ENCODE measurements at places on chromosomes 11 and 22.

- DNase-seq: no peak
Observed at GRCh38 chr11:104095791-104096190, 59.4 kb downstream of the DDI1 start.

GRCh38 chr11:44923115-44923514 lies 27.6 kb downstream of the TP53I11 start:
- DNase-seq: no peak

DNA sequence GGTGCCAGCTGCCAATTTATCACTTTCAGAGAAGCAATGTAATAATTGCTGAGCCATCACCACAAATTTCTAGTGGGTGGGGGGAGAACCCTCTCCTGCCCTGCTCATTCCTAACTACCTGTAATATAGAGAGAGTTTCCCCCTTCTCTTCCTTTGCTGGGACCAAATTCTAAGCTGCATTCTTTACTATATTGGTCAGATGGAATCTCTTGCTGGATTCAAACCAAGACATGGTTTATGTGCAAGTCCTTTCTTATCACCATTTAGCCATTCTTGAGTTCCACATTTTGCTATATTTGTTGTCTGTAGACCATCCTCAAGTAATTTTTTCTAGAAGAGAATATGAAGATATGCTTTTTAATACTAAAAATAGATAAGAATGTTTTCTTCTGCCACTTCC lies 452.1 kb downstream of the MN1 start:
- no peak for DNase-seq

GRCh38 chr11:96396637-96397036 lies 6.8 kb downstream of the JRKL start:
- DNase-seq: no peak

DNA sequence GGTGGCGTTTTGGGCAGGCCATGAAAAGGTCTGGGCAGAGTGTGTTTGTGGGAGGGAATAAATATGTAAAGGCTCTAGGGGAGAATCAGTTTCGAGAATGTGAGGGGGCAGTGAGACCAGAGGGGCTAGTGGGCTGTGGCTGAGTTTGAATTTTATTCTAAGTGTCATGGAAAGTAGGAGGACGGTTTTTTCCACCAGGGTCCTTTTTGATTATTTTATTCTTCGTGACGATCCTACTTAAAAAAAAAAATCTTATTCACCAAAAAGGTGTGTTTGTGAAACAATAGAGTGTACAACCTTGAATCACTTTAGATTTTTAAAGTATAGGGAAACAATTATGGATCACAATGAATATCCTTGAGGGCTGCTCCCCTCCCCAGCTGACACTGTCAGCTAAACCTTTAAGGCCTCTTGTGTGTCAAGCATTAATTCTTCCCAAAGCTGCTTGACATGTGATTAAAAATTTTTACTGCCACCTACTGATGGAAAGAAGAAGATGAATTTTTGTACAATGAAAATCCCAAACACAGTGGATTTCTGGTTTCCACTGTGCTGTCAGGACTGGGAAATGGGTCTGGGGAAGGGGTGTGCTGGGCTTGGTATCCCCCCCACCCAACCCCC lies 107.5 kb upstream of the OR4B1 start:
- no peak for DNase-seq

- no peak for DNase-seq
Observed at GRCh38 chr11:39459606-39460005, 1999.8 kb downstream of the LRRC4C start.

DNA sequence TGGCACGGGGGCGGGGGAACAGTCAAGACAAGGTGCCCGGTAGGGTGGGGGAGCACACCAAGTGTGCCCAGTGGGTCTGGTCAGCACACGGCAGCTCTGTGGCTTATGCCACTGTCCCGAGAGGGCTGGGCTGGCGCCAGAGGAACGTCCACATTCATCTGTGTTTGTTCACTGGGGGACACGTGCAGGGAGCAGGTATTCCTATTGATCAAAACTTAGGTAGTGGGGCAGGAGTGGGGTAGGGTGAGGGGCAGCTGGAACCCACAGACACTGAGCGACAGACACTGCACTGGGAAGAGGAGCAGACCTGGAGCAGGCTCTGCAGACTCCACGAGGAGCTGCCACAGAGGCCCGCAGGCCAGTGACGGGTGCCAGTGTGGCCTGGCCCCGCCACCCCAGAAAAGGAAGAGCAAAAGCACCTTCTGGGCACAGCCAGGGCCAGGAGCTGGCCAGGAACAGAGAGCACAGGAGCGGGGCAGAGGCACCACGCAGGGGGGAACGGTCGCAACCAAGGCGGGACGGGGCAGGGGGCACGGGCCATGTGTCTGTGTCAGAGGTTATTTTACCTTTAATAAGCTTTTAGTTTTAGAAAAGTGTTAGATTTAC lies 2.1 kb upstream of the MOB2 start:
- DNase-seq: no peak

GRCh38 chr11:3950996-3951660 lies 95.7 kb downstream of the STIM1 start:
- DNase-seq: no peak

DNA sequence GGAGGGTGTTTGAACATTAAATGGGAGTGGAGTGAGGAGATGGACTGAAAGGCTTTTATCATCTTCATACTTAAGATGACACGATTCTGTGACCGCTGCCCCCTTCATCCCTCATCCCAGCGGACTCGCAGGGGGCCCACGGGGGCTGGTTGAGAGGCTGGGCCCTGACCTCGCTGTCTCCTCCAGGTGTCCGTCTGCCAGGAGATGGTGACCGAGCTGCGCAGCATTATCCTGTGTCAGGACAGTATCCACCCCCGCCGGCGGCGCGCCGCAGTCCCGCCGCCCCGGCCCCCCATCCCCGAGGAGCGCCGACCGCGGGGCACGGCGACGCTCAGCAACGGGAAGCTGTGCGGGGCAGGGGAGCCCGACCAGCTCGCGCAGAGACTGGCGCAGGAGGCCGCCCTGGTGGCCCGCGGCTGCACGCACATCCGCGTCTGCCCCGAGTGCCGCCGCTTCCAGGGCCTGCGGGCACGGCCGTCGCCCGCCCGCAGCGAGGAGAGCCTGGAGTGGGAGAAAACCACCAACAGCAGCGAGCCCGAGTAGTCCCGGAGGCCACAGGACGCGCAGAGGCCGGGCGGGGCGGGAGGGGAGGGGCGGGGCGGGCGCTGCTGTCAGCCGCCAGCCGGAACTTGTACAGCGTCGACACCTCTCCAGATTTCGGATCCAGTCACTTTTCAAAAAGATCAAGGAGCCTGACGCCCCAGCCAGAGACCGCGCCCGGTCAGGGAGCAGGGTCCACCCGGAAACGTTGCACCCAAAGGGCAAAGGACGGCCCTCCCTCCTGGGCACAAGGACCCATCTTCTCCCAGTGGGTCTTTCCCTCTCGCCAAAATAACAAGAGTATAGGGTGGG lies 38.0 kb upstream of the TBCEL start:
- DNase-seq: peak; percentile 54

DNA sequence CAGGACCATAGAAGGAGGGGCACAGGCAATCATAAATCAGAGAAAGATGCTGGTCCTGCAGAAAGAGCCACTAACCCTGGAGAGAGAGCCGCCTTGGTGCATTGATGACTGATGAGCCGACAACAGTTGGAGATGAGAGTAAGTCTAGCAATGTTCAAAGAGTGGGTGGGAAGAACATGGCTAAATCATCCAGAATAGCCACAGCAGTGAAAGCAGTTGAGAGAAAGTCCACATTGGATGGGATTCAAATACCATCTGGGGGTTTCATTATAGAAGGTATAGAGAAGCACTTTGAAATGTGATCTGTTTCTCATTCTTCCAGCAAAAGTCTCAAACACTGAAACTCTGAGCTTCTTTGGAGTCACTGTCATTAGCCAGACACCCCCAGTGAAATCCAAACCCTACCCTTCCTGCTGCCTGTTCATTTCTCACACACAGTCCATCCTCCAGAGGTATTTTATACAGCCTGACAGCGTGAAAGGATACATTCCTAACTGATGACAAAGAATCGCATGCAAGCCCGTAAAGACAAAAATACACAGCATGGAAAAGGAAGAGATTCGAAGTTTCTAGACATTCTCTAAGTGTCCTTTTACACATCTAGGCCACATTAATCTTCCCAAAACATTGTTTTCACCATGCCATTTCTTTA lies 303.1 kb upstream of the MPPED2 start:
- DNase-seq: no peak

- DNase-seq: no peak
Observed at GRCh38 chr11:37812281-37812880, 1214.3 kb upstream of the RAG2 start.

DNA sequence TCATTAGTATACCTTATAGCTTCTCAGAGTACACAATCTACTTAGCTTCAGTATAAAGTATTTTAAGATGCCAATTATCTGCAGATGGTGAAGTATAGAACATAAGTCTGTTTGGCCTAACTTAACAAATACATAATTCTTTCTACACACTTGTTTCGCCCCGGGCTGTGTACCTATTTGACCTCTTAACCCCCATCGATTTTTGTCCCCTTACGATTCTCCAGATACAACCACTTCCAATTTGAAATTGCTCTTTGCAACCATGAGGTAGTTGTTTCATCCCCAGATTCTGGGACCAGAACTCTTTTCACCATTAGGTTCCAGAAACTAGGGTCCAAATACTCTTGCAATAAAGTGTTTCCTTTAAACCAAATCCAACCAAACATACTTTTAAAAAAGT lies 10.0 kb upstream of the UPB1 start:
- no peak for DNase-seq

GRCh38 chr11:76107971-76108370 lies 98.3 kb downstream of the WNT11 start:
- DNase-seq: no peak

GRCh38 chr11:72013765-72014711 lies 15.3 kb downstream of the IL18BP start:
- no peak for DNase-seq

- no peak for DNase-seq
Observed at GRCh38 chr11:62632492-62632891, 10.7 kb upstream of the B3GAT3 start.

DNA sequence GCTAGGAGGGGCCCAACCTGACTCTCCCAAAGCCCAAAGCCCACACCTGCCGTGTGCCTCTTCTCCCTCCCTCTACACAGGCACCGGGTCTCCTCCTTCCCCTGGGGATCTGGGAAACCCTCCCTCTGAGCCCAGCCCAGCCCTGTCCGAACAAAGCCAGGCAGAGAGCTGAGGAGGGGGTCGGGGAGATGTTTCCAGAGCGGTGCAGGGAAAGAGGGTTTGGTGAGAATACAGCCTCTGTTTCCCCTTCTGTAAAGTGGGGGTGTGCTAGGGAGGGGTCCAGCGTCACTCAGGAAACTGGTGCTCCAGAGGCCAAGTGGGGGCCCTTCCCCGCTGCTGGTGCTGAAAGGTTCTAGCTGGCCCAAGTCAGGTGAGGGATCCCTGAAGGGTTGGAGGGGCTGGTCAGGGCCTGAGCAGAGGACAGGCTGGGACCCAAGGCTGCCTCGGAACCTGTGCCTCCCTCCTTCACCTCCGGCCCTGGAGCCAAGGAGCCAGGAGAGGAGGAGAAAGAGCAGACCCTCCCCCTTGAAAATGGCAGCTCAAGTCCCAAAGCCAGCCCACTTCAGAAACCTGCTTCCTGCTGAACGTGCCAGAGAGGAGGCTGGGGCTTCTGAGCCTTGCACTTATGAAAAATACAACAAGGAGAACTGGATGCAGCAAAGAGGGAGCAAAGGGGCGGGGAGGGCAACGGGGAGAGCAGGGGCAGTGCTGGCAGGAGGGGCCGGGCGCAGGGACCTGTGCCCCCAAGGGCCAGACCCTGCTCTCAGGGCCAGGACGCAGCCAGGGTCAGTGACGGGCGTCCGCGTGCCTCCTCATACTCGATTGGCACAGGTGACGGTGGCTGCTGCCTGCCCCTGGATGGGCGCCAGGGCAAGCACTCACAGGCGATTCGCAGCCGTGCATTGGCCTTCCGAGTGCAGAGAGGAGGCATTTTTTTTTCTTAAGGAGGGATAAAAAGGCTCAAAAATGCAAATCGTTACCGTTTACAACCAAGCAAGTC lies 43.2 kb downstream of the MACROD1 start:
- DNase-seq: no peak

DNA sequence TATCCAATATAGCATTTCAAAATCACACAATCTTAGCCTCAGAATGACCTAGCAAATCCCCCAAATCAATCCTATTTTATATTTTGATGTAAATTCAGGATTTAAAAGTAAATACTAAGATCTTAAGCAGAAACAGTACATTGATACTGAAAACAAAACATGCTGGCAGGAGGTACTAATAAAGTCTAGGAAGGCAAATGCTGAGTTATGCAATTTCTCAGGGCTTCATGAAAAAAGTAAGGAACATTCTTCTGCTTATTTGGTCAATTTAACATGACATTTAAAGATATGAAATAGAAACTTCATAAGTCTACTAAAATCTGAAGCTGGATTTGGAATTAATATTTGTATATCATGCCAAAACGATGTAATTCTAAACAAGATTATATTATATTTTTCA lies 153.3 kb downstream of the SWAP70 start:
- DNase-seq: no peak

- DNase-seq: no peak
Observed at GRCh38 chr11:103798026-103798425, 238.4 kb upstream of the DDI1 start.

- peak; percentile 6 for DNase-seq
Observed at GRCh38 chr22:47163856-47164513, 401.5 kb downstream of the TBC1D22A start.

DNA sequence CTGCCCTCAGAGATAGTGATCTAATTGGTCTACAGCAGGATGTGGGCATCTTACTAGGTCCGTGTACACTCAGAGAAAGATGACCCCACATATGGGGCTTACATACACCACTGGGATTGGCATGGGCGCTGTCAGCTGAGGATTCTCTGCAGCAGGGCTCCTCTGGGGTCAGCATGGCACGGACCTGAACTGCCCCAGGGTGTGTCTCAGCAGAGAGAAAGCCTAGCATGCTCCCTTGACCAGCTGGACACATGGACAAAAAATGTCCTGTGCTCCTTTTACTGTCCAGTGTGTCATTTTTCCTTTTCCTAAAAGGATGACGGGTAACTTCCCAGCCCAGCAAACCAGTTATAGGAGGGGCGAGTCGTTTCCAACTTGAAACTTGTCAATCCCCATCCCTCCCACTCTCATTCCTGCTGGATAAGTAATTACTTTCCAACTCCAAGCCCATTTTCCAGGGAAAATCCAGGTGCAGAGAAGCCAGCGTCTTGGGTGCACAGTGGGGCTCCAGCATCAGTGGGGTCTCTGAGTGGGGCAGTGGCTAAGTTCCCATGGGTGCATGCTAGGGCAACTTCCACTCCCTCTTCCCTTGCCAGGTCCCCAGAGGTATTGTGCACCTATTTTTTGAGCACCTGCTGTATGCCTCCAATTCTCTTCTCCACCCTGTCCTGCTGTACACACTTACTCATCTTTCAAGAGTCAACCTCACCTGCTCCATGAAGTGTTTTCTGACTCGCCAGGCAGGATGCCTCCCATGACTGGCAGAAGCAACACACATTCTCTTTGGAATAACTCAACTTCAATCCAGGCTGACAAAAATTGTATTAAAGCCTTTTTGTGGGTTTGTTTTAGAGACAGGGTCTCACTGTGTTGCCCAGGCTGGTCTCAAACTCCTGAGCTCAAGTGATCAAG lies 5.0 kb downstream of the VSTM5 start:
- no peak for DNase-seq

Data from mesothelial cell of epicardium (in vitro differentiated cells).